Muscle of back (tissue), 13 donors: ENCODE measurements at places on chromosomes 3 and 15. TPM values are rescaled to one million over a fixed set of nuclear protein-coding genes. Genes with fewer than 3 reads are reported as not detected.

Gene LMLN
- polyA plus RNA-seq: 5.4 TPM

Gene FSIP1
- 0.34 TPM for polyA plus RNA-seq

Gene ZCWPW2
- 2.0 TPM for polyA plus RNA-seq

Gene RAF1
- polyA plus RNA-seq: 110 TPM

Gene EPHA3
- polyA plus RNA-seq: 30.6 TPM

Gene GBE1
- polyA plus RNA-seq: 11.0 TPM

Gene PAQR9
- not detected for polyA plus RNA-seq

Gene PPM1L
- 7.3 TPM for polyA plus RNA-seq

Gene UROC1
- not detected for polyA plus RNA-seq

Gene RBPMS2
- polyA plus RNA-seq: 3.2 TPM

Gene PIK3R4
- polyA plus RNA-seq: 36.6 TPM

Gene NR2E3
- polyA plus RNA-seq: 3.1 TPM
